ENCODE measurements at places on chromosomes 5 and 9. TPM values are rescaled to one million over a fixed set of nuclear protein-coding genes. Genes with fewer than 3 reads are reported as not detected.

- DNase-seq: no peak
Observed at GRCh38 chr5:95916687-95917085, 45.0 kb downstream of the ELL2 start.

- DNase-seq: no peak
Observed at GRCh38 chr5:1827886-1828397, 26.7 kb downstream of the NDUFS6 start.

DNA sequence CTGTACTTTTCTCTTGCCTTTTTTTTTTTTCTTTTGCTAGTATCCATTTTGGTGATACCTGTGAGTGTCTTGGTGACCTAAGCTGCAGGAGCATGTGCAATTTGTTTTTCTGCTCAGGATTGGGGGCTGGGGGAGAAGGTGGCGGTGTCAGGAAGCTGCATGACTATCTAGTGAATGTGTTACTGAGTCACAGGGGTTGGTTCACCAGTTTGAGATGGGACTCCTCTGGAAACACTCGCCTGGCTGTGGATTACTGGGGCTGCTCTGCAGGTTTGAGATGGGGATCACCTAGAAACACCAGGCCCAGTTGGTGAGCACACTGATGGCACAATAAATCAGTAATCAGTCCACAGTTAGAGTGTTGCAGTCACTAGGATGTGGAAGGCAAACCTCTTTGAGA is 447.9 kb downstream of the SPATA31D1 start:
- no peak for DNase-seq

The FCN2 gene
- not detected for total RNA-seq

DNA sequence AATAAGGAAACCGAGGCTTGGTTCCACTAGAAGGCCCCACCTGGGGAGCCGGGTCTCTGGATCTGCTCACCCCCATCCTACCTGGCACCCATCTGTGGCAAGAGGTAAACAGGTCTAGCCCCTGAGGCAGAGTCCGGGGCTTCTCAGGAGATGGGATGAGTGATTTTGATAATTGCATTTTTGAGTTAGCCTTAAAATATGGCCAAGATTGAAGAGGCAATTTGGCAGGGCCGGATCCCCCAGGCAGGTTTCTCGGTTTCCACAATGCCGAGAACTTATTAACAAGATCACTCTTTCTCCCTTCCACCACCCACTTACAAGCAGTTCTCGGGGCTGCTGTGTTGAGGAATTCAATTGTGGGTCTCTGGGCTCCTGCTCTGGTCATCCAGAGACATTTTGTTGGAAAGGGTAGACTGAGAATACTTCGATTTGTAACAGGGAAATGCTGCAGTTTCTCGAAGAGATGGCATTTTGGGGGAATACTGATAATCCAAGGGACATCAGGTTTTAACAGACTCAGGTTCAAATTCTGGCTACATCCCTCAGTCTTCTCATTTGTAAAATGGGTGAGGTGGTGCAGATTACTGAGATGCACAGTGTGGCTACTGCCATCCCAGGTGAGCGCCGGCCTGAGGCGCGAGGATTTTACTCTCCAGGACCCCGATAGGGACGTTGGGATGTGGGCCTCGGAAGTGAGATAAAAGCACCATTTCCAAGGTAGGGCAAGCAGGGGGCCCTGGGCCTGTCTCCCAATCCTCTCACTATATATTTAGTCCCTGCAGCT is 194.2 kb downstream of the CDK5RAP2 start:
- DNase-seq: no peak

Data from heart right ventricle (tissue), 16 donors.